H9 (cell line): ENCODE measurements at places on chromosomes 11 and 22.

GRCh38 chr11:20049231-20049630 is 111.0 kb downstream of the DBX1 start:
- no peak for DNase-seq

DNA sequence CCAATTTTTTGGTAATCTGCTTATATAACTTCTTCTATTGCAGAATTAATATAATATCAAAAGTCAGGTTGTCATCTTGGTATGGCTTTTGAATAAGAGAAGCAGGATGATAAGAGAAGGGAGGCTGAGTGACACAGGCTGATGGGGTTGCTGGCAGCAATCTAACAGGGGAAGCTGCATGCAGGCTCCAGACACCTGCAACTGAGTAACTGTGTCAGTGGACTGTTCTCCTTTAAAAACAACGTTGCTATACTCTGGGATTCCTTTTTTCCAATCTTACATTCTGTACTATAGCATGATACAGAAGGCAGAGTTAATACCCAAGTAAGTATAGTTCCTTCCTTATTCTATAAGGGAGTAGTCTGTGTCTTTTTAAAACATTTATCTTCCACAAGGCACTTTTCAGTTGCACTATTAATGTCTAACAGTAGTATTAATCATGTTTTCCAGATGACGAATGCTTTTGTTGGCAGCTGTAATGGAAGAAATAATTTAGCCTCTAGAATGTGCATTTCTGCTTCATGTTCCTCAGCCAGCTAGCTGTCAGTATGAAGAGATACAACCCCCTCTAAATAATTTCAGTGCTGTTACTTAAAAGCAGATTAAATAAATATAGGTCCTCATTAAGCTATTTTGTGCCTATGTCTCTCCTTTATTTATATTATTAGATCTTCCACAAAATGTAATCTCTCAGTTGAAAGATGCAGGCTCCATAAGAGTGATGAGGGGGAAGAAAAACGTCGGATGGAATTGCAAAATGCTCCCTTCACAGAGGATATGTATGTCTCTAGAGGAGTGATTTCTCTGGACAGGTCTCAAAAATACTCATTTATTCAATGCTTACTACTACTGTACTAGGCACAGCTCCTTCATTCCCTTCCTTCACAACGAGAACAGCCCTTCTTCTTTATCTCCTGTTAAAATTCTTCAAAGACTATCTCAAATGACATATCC is 50.8 kb downstream of the ATG16L2 start:
- no peak for DNase-seq

GRCh38 chr11:70913715-70914231 is 338.6 kb downstream of the SHANK2 start:
- DNase-seq: no peak

- no peak for DNase-seq
Observed at GRCh38 chr11:65580756-65581155, 4.9 kb downstream of the EHBP1L1 start.
